Stomach (tissue), 19 donors: ENCODE measurements at places on chromosomes 3 and 15. TPM values are rescaled to one million over a fixed set of nuclear protein-coding genes. Genes with fewer than 3 reads are reported as not detected.

DNA sequence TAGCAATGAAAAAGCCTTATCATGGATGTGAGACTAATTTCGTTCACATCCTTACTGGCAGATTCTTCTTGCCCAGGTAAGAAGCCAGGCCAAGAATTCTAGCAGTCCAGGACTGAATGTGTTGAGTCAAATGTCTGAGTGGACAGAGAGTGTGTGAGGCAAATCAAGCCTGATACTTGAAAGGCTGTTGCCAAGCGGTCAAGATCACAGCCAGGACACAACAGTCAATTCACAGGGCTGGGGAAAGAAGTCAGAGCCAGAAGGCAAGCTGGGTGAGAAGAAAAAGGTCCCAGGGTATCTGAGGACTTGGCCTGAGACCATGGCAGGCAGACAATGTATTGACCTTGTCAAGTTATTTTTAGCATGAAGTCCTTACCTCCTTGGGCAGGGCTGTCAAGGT, 301.3 kb downstream of the ZNF385D start:
- H3K4me3 ChIP-seq, result no peak overlapping the region
- no peaks in the 10 kb centered on the region for H3K36me3 ChIP-seq
- H3K4me1 ChIP-seq, result no peaks in the 10 kb centered on the region

DNA sequence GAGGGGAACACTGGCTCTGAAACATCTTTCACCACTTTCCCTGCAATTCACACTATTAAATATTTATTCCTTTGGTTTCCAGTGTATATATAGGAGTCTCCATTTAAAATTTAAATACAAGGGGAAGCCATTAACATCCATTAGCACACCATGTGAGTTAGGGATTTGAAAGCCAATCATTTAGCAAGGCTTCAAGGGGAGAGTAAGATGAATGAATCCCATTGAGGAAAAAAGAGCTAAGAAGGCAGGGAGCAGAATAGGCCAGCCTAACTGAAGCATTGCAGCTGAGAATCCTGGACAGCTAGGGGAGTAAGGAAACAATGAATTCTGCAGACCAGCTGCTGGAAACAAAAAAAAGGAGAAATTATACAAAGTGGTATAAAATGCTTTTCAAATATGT, 426.1 kb downstream of the IL5RA start:
- no peaks in the 10 kb centered on the region for H3K27me3 ChIP-seq
- no peak overlapping the region for H3K27ac ChIP-seq
- H3K4me3 ChIP-seq, result no peak overlapping the region

ACAN gene
- total RNA-seq, result 0.72 TPM

SLC28A2 gene
- total RNA-seq, result not detected

GRCh38 chr3:112355307-112355687, 22.3 kb downstream of the CD200 start:
- no peak overlapping the region for H3K4me3 ChIP-seq
- H3K27ac ChIP-seq, result no peak overlapping the region
- H3K27me3 ChIP-seq, result no peaks in the 10 kb centered on the region

GRCh38 chr15:96038650-96039049, 291.9 kb upstream of the NR2F2 start:
- H3K4me1 ChIP-seq, result no peaks in the 10 kb centered on the region
- H3K36me3 ChIP-seq, result no peaks in the 10 kb centered on the region
- no peak for DNase-seq
- H3K27ac ChIP-seq, result no peak overlapping the region
- no peak overlapping the region for H3K4me3 ChIP-seq

DNA sequence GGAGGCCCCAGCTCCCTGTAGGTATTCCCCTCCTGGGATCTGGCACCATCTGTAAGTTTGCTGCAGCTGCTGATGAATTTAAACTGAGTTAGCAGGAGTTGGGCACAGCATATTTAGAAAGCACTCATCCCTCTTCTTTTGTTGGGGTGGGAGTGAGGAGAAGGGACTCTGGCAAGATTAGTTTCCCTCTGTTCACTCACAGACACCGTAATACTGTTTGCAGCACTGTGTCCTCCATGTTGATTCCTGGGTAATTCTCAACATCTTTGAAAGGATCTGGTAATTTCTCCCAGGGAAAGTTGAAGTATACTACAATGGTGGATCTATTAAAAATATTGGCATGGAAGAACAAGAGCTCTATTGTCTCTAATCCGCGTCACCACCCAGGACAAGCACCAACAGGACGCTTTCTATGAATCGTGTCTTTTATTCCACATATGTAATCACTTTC, 173.3 kb downstream of the RBMS3 start:
- H3K27ac ChIP-seq, result no peak overlapping the region
- H3K4me3 ChIP-seq, result no peak overlapping the region
- H3K27me3 ChIP-seq, result no peaks in the 10 kb centered on the region
- no peaks in the 10 kb centered on the region for H3K36me3 ChIP-seq
- peaks cover 18% of the 10 kb centered on the region for H3K4me1 ChIP-seq

DNA sequence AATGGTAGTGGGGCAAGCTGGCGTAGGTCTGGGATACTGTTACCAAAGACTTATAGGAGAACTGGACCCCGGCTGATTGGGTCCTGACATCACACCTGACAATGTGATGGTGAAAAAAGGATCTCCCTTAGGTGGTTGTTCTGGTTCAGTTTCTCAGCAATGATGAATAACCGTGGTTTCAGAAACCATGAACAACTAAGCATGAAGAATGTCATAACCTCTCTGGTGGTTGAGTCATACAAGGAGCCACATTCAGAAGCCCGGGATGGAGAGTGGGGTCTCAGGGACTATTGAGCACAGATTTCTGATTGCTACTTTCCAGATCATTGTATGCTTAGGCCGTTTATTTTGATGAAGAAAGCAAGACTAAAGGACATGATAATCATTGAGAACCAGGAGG, 17.4 kb downstream of the GPR160 start:
- no peaks in the 10 kb centered on the region for H3K27me3 ChIP-seq
- H3K4me1 ChIP-seq, result no peaks in the 10 kb centered on the region
- no peak overlapping the region for H3K27ac ChIP-seq
- no peaks in the 10 kb centered on the region for H3K36me3 ChIP-seq
- no peak for DNase-seq

DNA sequence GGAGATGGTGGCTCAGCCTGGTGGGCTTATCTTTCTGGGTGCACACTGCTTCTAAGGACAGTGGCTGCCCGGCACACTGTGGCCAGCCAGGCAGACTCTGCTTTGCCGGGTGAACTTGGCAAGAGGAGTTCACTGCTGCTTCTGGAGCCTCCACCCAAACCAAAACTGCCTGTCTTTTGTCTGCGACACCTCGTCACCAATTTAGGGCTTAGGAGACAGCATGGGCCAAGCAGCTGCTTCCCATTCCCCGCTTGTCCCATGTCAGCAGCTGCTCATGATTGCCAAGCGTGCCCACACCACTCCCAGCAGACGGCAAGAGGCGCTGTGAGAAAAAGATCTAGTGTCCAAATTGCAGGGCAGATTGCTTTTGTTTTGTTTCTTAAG, 57.3 kb downstream of the LSM3 start:
- no peaks in the 10 kb centered on the region for H3K27me3 ChIP-seq
- no peak for DNase-seq
- no peak overlapping the region for H3K27ac ChIP-seq
- H3K4me3 ChIP-seq, result no peak overlapping the region
- H3K36me3 ChIP-seq, result no peaks in the 10 kb centered on the region
- H3K4me1 ChIP-seq, result no peaks in the 10 kb centered on the region

PLD1 gene
- total RNA-seq, result 12.5 TPM

GRCh38 chr3:41198046-41198445, 1.3 kb upstream of the CTNNB1 start:
- no peaks in the 10 kb centered on the region for H3K27me3 ChIP-seq
- H3K4me3 ChIP-seq, result no peak overlapping the region
- no peaks in the 10 kb centered on the region for H3K36me3 ChIP-seq
- DNase-seq, result no peak
- no peak overlapping the region for H3K27ac ChIP-seq
